A549 treated with CORT108297 at 1 μM for 4 hours (cell line): ENCODE measurements at places on chromosomes 3 and 15. TPM values are rescaled to one million over a fixed set of nuclear protein-coding genes. Genes with fewer than 3 reads are reported as not detected.

Gene SLC22A13
- total RNA-seq = 0.05 to 0.13 TPM (median 0.08 TPM) in 5 replicates

Gene GALK2
- total RNA-seq = 19.5 to 26.3 TPM (median 20.8 TPM) in 5 replicates

Gene CPN2
- not detected in 5 replicates for total RNA-seq

Gene CNTN6
- total RNA-seq = not detected in 5 replicates
